Endodermal cell (in vitro differentiated cells): ENCODE measurements at places on chromosomes 6 and 20.
A peak's percentile ranks its signal among the peaks of the same experiment; 100 is the strongest.

DNA sequence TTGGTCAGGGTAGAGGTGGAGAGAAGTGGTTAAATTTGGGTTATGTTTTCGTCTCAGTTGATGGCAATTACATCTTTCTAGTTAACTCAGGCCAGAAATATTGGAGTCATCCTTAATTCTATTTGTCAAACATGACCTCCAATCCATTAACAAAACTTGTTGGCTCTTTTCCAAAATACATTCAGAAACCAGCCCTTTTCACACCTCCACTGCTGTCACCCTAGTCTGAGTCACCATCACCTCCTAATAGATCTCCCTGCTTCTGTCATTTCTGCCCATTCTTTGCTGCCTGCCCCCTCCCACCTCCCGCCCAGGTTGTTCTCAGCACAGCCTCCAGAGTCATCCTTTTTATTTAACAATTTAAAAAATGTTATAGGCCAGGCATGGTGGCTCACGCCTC, 3.0 kb upstream of the ABCF1 start:
- no peak for DNase-seq

- DNase-seq, result no peak
Measured at GRCh38 chr20:9353916-9354276, 160.5 kb upstream of the LAMP5 start.

GRCh38 chr20:1490643-1491195, 501 bp downstream of the SIRPB2 start:
- no peak for DNase-seq

DNA sequence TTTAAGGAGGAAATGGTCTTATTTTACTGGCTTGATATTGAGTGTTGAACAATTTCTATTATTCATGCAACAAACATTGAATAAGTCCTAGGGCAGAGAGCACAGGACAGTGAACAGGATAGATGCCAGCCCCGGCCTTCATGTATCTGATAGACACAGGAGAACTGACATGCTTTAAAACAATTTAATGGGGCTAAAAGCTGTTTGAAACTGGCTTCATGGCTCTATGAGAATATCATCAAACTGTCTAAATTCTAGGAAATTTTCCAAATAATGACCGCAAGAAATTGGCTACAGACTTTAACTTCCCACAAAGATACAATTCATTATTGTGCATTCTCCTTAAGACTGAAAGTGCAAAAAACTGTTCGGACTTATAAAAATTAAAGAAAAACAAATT, 69.0 kb downstream of the ID4 start:
- no peak for DNase-seq

DNA sequence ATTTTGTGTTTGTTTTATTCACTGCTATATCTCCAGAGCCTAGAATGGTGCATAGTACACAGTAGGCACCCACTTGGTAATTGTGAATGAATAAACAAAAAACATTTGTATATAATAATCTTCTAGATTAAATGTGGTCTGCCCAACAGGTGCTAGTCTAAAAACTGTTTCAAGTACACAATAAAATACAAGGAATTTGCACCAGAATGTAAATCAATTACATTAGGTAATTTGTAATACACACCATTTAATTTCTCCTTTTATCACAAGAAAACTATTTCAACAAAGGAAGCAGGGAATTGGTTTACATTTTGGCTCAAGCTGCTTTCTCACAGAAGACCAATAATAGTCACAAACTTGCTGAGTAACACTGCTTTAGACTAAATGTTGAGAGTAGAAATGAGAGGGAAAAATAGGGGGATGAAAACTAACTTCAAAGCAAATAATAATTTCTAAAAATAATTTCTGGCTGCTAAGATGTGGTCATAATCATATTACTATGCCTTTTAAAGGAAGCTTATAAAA, 22.1 kb downstream of the RUNX2 start:
- no peak for DNase-seq

DNA sequence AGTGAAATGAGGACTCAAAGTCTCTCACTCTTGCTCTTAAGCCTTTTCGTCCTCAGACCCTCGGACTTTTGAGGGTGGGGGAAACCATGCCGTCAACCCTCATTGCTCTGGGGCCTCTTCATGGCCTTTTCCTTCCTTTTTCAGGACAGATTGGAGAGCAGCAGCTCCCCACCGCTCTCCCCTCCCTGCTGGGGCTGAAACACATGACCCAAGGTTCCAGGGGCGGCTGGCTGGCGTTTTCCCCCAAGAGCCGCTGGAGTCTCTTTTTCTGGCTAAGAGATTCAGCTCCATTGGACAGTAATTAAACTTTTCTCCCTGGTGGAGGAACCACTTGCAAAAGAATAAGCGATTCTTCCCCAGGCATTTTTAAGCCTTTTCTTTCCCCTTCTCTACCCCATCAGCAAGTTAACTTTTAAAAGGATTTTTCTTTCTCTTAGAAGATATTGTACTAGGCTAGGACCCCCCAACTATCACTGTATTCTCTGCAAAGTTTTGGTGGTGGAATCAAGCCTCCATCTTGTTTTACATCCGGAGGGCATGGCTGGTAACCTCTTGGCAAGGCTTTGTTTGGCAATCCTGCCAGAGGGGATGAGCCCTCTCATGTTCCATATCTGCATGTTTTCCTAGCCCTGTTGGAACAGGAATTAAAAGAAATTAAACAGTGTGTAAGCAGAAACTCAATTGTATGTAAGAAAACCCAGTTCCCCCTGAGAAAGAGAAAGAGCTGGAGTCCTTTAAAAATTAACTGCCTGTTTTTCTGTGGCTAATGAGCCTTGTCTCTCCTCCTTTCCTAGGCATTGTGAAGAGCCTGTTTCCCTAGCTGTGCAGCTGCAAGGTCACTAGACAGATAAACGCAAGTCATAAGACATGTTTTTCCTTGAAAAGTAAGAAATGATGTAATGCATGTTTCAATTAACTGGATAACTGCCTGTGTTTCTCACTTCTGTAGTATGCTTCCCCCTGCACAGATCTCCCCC, 100.8 kb upstream of the GPR6 start:
- DNase-seq, result no peak

DNA sequence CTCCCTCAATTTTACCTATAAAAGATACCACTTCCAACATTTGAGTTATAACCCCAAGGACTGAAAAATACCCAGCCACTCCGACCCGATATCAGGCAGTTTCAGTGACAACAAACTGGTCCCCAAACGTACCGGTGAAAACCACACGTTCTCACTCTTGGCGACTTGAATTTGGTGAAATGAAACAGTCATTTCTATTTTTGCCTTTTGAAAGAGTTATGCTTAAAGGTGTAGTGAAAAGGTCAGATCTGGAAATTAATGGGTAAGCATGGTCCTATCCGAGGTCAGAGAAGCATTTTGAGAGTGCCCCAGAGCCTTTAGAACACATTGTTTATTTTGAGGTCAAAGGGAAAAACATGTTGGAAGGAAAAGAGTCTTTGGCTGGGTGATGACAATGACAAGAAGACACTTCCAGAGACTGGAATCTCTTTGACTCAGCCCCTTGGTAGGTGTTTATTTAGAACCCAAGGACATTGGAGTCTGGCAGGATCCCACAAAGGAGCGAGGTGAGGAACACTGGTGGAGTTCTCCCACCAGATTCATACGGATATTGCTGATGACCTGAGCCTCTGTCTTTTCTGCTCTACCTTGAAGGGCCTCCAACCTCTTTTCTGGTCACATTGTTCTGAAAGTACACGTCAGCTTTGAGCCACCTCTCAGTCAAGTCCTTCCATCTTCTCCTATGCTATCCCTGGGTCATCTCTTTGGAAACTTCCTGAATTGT, 235.0 kb downstream of the GMPR start:
- DNase-seq, result no peak

DNA sequence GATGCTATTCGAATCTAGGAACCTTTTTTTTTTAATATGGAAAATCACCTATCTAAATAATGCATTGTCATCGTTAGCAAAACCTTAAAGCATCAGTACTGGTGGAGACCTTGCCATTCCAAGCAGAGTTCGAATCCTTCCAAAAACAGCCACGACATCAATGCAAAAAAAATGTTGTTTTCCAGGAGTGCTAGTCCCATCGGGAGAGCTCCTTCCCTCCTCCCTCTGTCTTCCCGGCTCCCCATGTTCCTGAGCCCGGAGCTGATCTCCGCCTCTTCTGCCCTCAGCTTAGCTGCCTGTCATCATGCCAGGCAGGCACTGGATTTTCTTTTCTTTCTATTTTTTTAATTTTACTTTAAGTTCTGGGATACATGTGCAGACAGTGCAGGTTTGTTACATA, 153.6 kb upstream of the QKI start:
- peak; percentile 71 for DNase-seq

DNA sequence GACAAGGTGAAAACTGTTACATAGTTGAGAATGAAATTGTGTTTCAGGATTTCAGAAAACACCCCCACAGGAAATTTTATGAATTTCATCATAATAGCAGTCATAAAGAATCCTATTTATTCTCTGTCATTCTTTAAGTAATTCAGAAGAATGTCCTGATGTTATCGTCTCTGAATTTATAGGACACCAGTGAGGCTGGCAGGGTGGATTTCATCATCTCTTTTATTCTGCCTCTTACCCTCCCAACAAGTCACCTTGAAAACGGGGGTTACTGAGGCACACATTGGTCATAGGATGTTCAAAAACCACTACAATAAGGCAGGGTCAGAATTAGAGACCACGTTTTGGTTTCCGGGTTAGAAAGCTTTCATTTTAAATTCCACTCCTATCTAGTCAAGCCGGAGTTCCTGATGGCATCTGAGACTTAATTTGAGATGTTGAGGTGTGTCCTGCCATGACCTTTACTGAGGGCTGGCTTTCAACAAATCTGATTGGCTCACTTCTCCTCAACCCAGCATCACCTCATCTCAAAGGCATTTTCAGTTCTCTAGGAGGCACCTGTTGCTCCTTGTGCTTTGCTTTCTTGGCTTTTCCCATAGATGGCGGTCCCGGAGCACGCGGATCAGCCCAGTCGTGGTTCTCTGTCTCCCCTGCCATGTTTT, 230.6 kb upstream of the SUPT3H start:
- DNase-seq, result no peak

DNA sequence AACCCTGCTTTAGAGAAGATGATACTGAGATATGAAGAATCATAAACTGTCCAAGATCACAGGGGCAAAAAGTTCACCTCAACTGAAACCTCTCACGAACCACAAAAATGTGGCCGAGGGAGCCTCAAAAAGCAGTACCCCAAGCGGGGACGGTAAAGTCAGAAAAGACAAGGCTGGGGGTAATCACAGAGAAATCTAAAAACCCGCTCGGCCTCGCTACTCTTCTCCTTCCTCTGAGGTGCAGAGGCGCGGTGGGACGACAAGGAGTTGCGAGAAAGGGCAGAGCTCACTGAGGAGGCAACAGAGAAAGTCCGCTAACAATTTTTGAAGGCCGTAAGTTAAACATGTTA, 356 bp upstream of the IRAK1BP1 start:
- no peak for DNase-seq

- no peak for DNase-seq
Measured at GRCh38 chr20:824916-825315, 8.6 kb upstream of the FAM110A start.

DNA sequence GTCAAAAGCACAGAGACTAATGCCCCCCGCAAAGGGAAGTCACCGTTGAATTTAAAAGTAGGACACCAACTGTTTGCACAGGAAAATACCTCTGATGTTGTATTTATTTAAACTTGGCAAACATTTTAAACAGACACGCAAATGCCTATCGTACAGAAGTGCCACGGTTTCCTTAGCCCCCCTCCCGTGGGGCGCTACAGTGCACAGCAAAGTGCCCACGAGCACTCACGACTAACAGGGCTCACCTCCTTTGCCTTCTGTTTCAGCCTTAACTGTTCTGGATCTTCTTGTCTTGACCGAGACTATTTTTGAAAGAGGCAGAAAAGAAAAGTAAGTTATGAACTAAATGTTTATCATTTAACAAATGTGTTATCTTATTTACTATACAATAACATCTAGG, 67.8 kb downstream of the TAF4 start:
- no peak for DNase-seq

DNA sequence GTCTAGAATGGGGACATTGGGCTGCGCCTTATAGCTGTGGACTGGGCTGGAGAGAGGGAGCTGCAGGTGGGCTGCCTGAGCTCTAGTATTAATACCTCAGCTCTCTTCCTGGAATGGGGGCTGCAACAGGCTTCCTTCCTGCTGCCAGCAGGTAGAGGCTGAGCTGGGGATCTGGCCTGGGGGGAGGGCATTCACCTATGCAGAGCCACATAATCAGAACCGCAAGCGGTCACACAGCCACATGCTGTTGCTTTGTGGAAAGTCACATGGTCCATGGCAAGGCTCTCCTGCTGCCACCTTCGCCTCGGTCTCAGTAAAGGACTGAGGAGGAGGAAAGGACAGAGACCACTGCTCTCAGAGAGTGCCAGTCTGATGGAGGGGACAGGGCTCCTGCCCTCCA, 35.7 kb downstream of the ITPR3 start:
- DNase-seq, result peak; percentile 61

DNA sequence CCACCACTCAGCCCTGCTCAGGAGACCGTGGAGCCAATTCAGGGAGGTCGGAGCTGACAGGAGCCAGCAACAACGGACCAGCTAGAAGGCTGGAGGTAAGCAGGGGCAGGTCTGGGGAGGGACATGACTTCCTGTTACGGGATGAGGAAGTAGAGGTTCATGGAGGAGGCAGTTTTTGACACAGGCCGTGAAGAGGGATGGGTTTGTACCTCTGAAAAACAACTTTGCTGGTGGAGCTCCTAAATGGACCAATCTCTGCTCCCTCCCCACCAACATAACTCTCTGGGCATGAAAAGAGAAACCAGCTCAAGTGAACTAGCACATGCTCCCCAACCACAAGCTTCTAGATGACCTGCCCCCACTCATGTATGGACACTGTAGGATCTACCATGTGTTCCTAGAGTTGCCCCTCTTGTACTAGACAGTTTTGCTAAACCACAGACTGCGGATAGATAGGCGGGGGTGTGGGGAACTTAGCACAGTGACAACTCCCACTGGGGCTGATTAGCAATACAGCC, 31.4 kb downstream of the RALGAPA2 start:
- no peak for DNase-seq

DNA sequence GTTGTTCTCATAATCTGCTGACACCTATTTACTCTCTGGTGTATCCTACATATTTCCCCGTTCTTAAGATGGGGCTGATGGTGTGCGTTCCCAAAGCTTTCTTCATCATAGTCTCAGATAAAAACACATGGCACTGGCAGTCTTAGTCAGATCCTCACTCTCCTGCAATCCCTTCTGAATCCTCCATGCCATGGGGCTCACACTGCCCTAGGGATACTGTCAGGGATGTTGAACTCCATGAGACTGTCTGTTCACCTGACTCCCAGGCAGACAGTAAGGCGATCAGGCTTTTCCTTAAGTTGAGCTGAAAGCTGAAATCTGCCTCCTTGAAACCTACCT, 76.0 kb downstream of the SLX4IP start:
- DNase-seq, result no peak

GRCh38 chr20:24853916-24854315, 95.2 kb upstream of the CST7 start:
- DNase-seq, result no peak

- DNase-seq, result no peak
Measured at GRCh38 chr6:13248584-13248985, 79.8 kb downstream of the TBC1D7 start.

DNA sequence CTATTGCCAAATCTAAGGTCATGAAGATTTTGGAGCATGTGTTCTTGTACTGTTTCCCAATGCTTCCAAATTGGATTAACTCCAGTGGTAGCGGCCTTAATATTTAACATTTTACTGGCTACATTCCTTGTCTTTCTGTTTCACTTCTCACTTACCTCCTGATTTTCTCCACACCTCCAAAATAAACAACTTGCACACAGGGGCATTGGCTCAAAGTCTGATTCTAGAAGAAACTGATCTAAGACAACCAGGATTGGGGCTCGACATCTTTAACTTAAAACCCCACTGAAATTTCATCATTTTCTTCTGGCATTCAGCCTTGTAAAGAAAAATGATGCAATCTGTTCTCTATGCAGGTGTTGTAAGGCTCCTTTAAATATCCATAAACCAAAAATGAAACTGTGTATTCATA, 557.9 kb upstream of the ID4 start:
- DNase-seq, result no peak

GRCh38 chr20:6480328-6481200, 286.9 kb upstream of the BMP2 start:
- DNase-seq, result no peak
